ENCODE measurements at places on chromosomes 7 and 10. TPM values are rescaled to one million over a fixed set of nuclear protein-coding genes. Genes with fewer than 3 reads are reported as not detected.

The TMEM196 gene
- not detected for polyA plus RNA-seq

The ADCYAP1R1 gene
- 1.2 TPM for polyA plus RNA-seq

The FGFR2 gene
- 96.1 TPM for polyA plus RNA-seq

The LBX1 gene
- not detected for polyA plus RNA-seq

DNA sequence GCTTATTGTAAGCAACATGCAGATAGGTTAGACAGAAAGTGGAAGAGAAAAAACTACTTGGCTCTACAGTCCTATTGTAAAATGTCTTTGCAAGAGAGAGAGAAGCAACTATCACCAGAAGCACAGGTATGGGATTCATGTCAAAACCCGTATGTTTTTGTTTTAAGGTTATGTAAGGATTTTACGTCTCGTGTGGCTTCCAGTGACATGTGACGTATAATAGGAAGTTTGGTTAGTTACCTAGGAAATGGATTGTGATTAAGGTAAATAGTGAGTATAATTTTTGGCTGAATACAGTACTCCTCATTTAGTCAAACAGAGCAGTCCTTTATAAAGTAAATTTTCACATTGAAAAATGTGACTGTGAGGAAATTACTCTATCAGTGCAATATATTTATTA is 62.0 kb downstream of the PHF14 start:
- DNase-seq, result no peak

DNA sequence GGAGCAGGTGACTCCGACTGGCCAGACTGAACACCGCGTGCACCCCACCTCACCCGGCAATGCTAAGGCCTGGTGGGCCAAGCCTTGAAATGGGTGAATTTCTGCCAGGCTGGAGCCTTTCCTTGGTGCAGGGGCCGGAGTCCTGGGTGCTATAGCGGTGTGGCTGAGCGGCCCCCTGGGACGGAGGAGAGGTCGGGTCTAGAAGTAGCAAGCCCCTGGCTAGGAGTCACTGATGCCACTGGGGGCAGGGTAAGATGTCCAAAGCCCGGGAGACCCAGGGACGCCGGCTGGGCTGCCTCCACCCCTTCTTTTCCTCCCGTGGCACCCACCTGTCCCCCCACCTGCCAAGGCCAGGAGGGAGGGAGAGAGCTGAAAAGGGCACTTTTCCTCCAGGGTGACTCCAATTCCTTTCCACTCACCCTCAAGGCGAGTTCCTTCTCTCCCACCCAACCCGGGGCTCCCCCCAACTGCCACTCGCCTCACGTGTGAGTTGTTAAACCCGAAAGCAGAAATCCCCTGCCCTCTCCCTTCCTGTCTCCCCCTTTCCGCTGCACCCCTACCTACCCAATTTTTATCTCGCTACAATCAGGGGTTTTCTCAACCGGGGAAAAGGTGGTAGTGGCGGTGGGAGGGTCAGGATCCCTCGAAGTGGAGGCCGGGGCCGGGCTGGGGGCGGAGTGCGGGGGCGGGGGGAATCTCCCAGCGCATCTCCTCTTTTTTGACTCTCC is 6.0 kb upstream of the GATA3 start:
- no peak for DNase-seq

DNA sequence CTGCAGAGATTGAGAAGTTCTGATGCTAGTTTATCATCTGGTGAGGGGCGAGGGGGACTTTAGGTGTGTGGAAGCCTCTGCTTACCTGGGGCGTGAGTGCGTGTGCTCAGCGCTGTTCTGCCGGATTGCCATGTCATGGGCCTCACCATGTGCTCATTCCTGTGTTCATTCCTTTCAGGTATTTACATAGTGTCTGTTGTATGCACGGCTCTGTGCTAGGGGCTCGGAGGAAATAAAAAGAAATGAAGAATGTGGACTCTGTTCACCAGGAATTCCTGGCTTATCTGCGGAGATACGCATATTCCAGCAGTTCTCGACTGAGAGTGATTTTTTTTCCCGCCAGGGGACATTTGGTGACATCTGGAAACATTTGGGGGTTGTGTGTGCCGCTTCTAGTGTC is 152.0 kb downstream of the CAMK1D start:
- no peak for DNase-seq

DNA sequence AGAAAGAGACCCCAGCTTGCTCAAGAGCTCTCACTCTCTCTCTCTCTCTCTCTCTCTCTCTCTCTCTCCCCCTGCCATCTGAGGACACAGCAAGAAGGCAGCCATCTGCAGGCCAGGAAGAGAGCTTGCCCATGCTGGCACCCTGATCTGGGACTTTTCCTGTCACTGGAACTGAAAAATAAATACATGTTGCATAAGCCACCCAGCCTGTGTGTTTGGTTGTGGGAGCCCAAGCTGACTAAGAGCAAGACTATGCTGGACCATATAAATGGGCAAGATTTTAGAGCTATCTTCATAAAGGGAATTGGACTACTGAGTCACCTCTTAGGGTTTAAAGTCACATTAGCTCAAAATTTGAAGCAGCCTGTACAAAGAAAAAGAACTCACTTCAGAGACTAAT is 98.6 kb downstream of the SLC16A9 start:
- no peak for DNase-seq

DNA sequence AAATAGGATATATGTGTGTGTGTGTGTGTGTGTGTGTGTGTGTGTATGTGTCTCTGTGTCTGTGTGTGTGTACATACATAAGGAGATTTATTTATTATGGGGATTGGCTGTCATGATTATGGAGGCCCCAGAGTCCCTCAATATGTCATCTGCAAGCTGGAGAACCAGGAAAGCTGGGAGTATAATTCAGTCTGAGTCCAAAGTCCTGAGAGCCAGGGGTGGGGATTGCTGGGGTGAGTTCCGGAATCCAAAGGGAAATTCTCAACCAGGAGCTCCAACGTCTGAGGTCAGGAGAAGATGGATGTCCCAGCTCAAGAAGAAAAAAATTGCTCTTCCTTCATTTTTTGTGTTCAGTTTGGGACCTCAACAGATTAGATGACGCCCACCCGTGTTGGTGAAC is 50.7 kb upstream of the PLPP4 start:
- no peak for DNase-seq

DNA sequence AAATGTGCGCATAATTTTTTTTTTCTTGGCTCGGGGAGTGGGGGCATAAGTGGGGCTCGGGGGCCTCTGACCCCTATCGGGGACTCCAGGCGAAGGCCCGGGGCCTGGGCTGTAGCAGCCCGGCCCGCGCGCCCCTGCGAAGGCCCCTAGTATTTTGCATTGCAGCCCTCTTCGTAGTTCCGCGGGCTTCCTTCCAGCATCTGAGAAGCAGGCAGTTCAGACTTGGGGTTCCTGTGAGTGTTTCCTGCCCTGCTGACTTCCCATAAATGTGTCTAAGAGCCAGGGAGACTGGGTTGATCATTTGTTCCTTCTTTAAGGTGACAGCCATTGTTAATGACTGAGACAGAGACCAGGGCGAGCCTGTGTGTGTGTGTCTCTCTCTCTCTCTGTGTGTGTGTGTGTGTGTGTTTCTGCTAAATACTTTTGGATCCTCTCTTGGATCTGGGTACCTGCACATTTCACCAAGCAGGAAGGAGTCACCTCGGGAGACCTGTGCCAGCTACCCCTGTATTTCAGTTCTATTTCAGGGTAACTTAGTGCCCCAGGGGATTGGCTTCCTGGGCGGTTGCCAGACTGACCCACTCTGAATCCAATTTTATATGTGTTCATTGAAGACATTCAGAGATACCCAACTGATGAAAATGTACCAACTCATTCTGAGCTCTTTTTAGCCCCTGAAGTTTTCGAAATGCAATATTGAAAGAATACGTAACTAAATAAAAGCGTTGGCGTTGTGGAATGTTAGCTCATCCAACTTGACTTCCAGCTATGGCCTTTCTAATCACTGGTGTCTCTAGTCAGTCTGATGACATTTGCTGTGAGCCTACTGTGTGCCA is 805 bp downstream of the MSRB2 start:
- DNase-seq, result peak; percentile 64

GRCh38 chr7:115356999-115357702 is 435.3 kb downstream of the MDFIC start:
- no peak for DNase-seq

DNA sequence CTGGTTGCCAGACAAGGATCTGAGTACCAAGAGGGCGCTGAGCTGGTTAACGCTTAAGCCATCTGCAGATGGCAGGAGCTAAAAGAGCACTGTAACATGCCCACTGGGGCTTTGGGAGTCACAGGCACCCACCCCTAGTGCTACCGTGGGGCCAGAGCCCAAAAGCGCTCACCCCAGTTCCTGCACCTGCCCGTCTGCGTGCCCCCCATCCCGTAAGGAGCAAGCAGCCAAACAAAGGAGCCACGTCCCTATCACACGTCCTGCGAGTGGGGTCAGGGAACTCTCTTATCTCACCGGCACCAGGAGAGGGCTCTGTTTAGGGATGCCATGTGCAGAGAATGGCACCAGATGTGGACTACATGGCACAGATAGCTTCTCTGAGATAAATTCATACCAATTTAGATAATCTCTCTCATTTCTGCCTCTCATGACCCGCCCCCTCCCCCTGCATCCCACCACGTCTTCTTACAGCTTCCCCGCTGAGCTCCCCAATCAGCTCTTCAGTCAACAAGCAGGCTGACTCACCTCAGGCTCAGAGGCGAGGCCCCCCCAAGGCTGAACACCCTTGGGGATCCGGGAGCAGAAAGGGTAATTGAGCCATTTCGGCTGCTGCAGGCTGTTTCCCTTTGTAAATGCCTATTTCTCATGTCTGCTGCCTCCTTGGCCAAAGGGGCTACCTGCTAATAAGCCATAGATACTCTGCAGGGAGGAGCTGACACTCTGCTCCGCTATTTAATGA is 235.7 kb downstream of the GRID1 start:
- no peak for DNase-seq

DNA sequence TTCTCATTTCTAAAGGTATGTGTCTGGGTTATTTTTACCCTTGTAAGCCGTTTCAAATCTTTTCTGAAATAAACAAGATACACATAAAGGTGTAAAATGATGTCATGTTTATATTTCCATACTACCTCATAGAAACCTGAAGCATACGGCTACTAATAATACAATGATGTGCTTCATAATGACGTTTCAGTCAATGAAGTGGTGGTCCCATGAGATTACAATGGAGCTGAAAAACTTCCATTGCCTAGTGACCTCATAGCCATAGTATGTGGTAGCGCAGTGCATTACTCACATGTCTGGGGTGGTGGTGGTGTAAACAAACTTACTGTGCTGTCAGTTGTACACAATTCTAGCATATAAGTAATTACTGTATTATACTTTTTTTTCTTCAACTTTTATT is 24.9 kb downstream of the EPDR1 start:
- DNase-seq, result no peak

GRCh38 chr7:23532490-23533237 is 883 bp upstream of the TRA2A start:
- no peak for DNase-seq

DNA sequence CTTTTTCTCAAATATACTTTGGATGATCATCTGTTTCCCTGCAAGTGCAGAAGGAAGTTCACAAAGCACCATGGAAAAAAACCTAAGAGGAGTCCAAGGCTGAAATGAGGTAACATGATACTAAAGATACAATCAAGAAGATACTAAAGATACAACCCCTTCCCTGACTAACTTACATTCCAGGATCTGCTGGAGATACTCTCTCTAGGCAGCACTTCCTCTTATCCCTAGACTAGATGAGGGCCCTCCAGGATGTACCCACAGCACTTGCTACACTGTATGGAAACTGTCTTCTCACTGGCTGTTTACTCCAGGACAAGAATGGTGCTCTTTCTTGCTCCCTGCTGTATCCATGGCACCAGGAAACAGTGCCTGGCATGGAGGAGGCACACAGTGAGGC is 116.4 kb upstream of the NFE2L3 start:
- DNase-seq, result no peak

- no peak for DNase-seq
These were observed 45.5 kb downstream of the NOD1 start for GRCh38 chr7:30433082-30433481.

DNA sequence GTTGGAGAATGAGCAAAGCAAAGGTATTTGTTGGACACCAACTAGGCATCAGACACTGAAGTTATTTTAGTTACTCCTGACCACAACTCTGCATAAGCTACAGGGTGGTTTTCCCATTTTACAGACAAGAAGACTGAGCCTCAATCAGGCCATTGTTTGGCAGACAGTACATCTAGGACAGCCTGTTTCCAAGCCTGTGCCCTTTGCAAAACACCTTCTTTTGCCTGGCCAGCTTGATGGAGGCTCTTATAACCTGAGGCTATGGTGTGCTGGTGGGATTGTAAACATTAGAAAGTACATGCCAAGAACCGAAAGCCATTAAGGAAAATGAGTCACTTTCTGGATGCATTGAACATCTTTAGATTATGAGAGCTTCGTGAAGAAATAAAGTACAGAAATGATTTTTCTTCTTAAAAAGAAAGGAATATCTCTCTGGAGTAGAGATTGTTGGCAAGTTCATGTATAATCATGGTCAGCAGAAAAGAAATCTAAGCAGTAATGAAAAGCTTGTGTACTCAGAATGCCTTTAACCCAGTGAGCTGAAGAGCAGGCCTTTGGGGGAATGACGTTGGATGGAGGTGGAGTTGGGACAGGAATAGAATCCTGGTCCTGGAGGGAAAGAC is 140.6 kb downstream of the KIAA1217 start:
- DNase-seq, result no peak

DNA sequence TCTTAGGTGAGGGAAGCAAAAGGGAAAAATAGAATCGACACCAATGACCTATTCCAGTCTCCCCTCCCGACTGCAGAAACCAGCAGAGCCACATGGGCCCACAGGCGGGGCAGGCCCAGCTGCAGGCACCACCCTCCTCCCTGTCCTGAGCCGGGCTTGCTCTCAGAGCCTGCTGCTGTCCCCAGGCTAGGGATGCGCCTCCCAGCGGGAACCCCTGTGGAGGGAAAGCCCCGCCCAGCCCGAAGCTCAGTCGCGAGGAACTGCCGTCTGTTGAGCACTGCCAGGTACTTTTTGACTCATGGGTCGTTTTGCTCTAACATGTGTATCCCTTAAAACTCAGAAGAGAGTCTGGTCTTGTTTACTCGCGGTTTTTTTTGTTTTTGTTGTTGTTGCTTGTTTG is 124.5 kb upstream of the RET start:
- no peak for DNase-seq

- no peak for DNase-seq
These were observed 608.0 kb downstream of the PHTF2 start for GRCh38 chr7:78406531-78406930.

Data from right renal cortex interstitium (tissue), 3 donors.